ENCODE measurements at places on chromosomes 3 and 15.

- no peak for DNase-seq
Measured at GRCh38 chr3:128491691-128491940, 1.4 kb downstream of the GATA2 start.

DNA sequence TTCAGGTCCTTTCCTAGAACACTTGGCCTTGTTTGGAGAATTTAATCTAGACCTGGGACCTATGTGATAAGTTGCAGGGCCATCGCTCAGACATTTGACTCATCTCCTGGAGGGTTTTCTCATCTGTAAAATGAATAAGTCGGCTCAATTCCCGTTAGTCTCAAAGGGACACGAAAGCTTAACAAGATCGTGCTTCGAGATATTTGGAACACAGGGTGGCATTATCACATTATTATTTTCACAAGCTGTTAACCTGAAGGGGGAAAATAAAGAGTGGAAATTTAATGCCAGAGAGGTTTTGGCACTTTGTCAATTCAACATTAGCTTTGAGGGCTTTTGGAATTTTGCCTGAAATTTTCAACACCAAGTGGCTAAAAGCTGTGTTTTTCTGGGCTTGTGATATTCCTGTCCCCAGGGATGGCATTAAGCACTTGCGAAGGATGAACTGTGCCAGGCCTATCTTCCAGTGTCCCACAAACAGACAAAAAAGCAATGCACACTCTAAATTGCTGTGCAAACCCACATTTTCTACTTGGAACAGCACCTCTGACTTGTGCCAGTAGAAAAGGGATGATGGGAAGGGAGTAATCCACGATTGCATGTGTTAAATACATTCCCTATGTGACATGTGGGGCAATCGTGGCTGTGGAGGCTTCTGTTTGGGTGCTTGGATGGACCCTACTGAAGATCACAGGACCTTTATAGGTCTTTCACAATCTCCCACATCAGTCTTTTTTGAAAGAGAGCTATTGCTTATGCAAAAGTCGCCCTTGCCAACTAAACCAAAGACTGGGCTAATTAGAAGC is 478.7 kb downstream of the MFSD1 start:
- DNase-seq: no peak

GRCh38 chr3:147089286-147089685 is 317.1 kb downstream of the ZIC4 start:
- no peak for DNase-seq

GRCh38 chr3:146921693-146922092 is 316.5 kb upstream of the PLSCR5 start:
- DNase-seq: no peak

- no peak for DNase-seq
Measured at GRCh38 chr15:76963596-76963995, 31.3 kb upstream of the PSTPIP1 start.

- no peak for DNase-seq
Measured at GRCh38 chr3:134351427-134351826, 22.8 kb downstream of the AMOTL2 start.

DNA sequence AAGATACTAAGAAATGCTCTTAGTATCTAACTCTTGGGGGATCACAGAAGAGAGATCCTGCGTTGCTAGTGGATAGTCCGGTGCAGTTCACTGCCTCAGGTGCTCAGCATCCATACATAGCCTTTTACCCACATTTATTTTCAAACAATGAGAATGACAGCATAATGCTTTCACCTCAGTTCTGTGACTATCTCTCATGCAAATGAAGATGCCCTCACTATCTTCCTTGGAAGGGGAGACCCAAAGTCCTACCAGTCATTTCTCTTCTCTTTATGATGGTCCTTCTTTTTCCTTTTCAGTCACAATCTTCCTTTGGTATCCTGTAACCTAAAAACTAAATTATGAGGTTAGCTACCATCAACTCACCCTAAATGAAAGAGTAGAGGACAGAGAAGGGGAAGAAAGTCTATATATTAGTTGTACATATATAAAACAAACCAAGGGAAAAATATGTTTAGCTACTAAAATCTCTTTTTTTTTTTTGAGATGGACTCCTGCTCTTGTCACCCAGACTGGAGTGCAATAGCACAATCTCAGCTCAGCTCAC is 30.9 kb upstream of the SLC28A2 start:
- DNase-seq: no peak

GRCh38 chr3:157693762-157694161 is 190.5 kb upstream of the VEPH1 start:
- DNase-seq: no peak

Data from stimulated activated CD4-positive, alpha-beta T cell treated with anti-CD3 and anti-CD28 coated beads, Interleukin-2, amount 100 ng/mL, for 48 hours (primary cell).